CD8-positive, alpha-beta memory T cell (primary cell): ENCODE measurements at places on chromosomes 4 and X. TPM values are rescaled to one million over a fixed set of nuclear protein-coding genes. Genes with fewer than 3 reads are reported as not detected.

DNA sequence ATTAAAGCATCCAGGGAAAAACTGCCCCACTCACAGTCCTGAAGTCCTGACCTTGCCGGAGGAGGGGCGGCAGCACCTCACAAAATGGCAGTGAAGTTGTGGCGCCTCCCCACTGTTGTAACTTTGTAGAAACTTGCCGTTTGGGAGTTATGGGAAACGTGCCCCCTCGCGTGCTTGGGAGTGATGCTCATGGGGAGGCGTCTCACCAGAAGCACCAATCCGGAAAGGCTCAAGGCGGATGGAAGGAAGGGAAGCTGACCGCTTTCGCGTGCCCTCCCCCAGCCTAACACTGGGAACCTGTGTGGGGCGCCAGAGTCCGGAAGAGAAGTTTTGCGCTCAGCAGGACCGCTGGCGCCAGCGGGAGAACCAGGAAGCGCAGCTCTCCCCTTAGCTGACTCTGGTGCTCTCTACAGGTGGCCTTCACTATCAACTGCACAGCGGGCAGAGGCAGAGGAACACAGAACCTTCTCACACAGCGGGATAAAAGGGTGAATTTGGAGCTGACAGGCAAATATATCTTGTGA lies at the start of the genes CT45A10 and SAGE1:
TSS of gene CT45A10 (minus strand) at position 151 of the 524 bp plus-strand sequence. CDS start 8,100 bp downstream, outside the sequence.
TSS of gene SAGE1 (plus strand) at position 423 of the 524 bp plus-strand sequence. CDS start 2,527 bp downstream, outside the sequence.
- no peaks in the 10 kb centered on the region for H3K4me1 ChIP-seq
- H3K36me3 ChIP-seq = no peaks in the 10 kb centered on the region
- no peaks in the 10 kb centered on the region for H3K27me3 ChIP-seq
- H3K4me3 ChIP-seq = no peak within 1 kb of the TSS

DNA sequence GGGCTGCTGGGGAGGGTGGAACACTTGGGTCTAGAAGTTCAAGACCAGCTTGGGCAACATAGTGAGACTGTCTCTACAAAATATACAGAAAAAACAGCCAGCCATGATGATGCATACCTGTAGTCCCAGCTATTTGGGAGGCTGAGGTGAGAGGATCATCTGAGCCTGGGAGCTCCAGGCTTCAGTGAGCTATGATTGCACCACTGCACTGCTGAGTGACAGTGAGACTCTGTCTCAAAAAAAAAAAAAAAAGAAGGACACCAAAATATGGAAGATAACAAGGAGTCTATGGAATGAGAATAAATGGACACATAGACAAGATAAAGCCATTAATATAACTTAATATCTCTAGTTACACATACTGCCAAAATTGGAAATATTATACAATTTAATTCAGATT lies 62.7 kb upstream of the IL15 start:
- no peak overlapping the region for H3K4me3 ChIP-seq
- DNase-seq = no peak
- no peak overlapping the region for H3K27ac ChIP-seq
- H3K27me3 ChIP-seq = no peaks in the 10 kb centered on the region
- H3K36me3 ChIP-seq = no peaks in the 10 kb centered on the region
- H3K4me1 ChIP-seq = no peaks in the 10 kb centered on the region

GRCh38 chr4:73998040-73999011 lies at the start of gene CXCL5:
CXCL5 (minus strand) TSS chr4:73998677; CDS start chr4:73998581, 96 bp downstream.
- H3K4me1 ChIP-seq = no peaks in the 10 kb centered on the region
- no peaks in the 10 kb centered on the region for H3K36me3 ChIP-seq
- H3K27me3 ChIP-seq = no peaks in the 10 kb centered on the region
- no peak for DNase-seq
- no peak within 1 kb of the TSS for H3K27ac ChIP-seq
- H3K4me3 ChIP-seq = no peak within 1 kb of the TSS

DNA sequence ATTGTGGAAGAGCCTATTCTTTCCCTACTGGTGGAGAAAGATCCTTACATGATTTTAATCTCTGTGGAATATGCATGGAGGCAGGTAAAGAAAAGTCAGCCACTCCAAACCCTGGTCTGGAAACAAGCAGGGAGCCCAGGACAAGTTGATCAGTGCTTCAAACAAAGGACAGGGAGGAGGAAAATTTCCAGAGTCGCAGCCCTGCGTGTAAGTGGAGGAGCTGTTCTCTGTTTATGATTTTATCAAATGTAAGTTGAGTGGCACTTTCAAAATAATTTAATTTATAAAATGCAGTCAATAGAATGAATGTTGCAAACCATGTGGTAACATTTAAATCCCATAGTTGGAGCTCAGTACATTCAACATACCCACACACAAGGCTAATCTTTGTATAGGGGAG lies 57.0 kb downstream of the SLC34A2 start:
- no peak overlapping the region for H3K4me3 ChIP-seq
- no peak overlapping the region for H3K27ac ChIP-seq

GRCh38 chr4:155392481-155393184 lies 15.9 kb upstream of the MAP9 start:
- H3K27me3 ChIP-seq = no peaks in the 10 kb centered on the region
- no peaks in the 10 kb centered on the region for H3K36me3 ChIP-seq
- H3K4me1 ChIP-seq = no peaks in the 10 kb centered on the region
- no peak for DNase-seq

DNA sequence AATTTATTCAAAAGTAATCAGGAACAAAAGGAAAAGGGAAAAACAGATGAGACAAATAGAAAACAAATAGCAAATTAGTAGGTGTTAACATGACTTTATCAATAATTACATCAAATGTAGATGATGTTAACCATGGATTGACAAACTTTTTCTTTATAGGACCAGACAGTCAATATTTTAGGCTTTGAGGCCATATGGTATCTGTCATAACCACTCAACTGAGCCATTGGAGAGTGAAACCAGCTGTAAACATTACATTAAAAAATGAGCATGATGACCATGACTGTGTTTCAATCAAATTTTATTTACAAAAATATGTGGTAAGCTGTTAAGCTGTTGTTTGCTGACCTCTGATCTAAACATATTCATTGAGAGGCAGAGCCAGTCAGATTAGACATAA lies 118.5 kb upstream of the NWD2 start:
- H3K4me3 ChIP-seq = no peak overlapping the region
- H3K27me3 ChIP-seq = no peaks in the 10 kb centered on the region
- no peak for DNase-seq
- no peak overlapping the region for H3K27ac ChIP-seq

GRCh38 chrX:56284269-56284668 lies 52.1 kb downstream of the KLF8 start:
- H3K27ac ChIP-seq = no peak overlapping the region
- no peaks in the 10 kb centered on the region for H3K27me3 ChIP-seq
- DNase-seq = no peak
- no peaks in the 10 kb centered on the region for H3K36me3 ChIP-seq

DNA sequence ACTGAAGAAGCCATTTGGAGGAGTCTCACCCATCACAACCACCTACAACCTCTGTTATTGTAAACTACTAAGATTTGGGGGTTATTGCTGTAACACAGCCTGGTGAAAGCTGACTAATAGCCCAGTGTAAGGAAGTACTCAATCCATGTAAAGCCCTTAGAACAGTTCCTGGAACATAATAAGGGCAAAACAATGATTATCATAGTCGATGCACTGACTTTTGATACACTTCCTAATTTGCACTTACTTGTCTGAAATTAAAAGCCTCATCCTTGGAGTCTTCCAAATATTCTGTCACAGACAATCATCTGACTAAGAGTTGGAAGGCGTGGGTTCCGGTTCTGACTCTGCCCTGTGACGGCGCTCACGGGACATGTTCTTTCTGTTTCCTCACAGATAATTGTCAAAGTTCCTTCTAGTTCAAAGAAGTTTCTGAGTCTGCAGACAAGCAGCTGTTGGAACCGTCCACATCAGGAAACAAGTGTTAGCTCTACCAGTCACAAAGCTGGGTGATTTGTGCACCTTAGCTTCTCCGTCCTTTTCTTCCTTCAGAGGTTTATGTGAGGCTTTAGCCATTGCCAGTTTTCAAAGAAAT lies 33.4 kb upstream of the RASGEF1B start:
- DNase-seq = peak; percentile 48
- no peak overlapping the region for H3K4me3 ChIP-seq
- H3K36me3 ChIP-seq = no peaks in the 10 kb centered on the region

DNA sequence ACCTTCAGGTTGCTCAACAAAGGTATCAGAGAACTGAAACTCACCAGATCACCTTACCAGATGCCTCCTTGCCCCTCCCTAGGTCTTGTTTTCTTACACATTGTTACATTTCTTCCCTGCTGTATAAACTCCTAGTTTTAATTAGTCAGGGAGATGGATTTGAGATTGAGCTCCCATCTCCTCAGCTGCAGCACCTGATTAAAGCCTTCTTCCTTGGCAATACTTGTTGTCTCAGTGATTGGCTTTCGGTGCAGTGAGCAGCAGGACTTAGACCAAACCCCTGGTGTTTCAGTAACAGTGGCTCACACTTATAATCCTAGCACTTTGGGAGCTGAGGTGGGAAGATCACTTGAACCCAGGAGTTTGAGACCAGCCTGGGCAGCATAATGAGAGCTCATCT lies 42.5 kb upstream of the KLHL8 start:
- H3K27me3 ChIP-seq = no peaks in the 10 kb centered on the region
- no peaks in the 10 kb centered on the region for H3K36me3 ChIP-seq
- no peak overlapping the region for H3K27ac ChIP-seq
- no peak overlapping the region for H3K4me3 ChIP-seq
- no peaks in the 10 kb centered on the region for H3K4me1 ChIP-seq

Gene NDNF
- total RNA-seq = 0.18 TPM

GRCh38 chr4:107304699-107305286 lies 268.7 kb upstream of the DKK2 start:
- no peaks in the 10 kb centered on the region for H3K27me3 ChIP-seq
- no peaks in the 10 kb centered on the region for H3K36me3 ChIP-seq
- H3K27ac ChIP-seq = no peak overlapping the region
- no peak for DNase-seq

- H3K27me3 ChIP-seq = no peaks in the 10 kb centered on the region
- no peak for DNase-seq
- H3K36me3 ChIP-seq = no peaks in the 10 kb centered on the region
- H3K27ac ChIP-seq = no peak overlapping the region
Measured at GRCh38 chrX:48451708-48452107, 18.4 kb downstream of the SLC38A5 start.

GRCh38 chr4:15670576-15670975 lies 11.1 kb upstream of the FAM200B start:
- H3K4me3 ChIP-seq = no peak overlapping the region
- DNase-seq = no peak
- H3K4me1 ChIP-seq = no peaks in the 10 kb centered on the region
- no peak overlapping the region for H3K27ac ChIP-seq
- no peaks in the 10 kb centered on the region for H3K36me3 ChIP-seq

- H3K27me3 ChIP-seq = no peaks in the 10 kb centered on the region
- H3K4me3 ChIP-seq = peak overlapping the region; percentile 26
- DNase-seq = no peak
- no peak overlapping the region for H3K27ac ChIP-seq
Measured at GRCh38 chr4:55398966-55399365, 3.2 kb downstream of the TMEM165 start.

Gene ETDA
- total RNA-seq = not detected

DNA sequence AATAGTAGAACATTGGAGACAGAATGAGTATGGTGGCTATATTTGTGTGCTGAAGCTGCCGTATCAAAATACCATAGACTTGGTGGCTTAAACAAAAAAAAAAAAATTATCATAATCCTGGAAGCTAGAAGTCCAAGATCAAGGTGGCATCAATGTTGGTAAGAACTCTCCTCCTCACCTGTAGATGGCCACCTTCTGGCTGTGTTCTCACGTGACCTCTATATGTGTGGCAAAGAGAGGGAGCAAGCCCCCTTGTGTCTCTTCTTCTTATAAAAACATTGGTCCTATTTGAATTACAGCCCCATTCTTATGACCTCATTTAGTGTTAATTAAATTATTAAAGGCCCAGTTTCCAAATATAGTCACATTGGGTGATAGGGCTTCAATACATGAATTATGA lies 1640.9 kb upstream of the PCDH7 start:
- no peak for DNase-seq
- no peaks in the 10 kb centered on the region for H3K4me1 ChIP-seq
- no peaks in the 10 kb centered on the region for H3K27me3 ChIP-seq

Gene CDX4
- total RNA-seq = not detected
